ENCODE measurements at places on chromosomes 2 and 18. TPM values are rescaled to one million over a fixed set of nuclear protein-coding genes. Genes with fewer than 3 reads are reported as not detected.

- DNase-seq = no peak
Measured at GRCh38 chr2:178377046-178377445, 73.9 kb downstream of the PRKRA start.

GRCh38 chr2:9990736-9991135 lies 39.2 kb downstream of the GRHL1 start:
- no peak for DNase-seq

DNA sequence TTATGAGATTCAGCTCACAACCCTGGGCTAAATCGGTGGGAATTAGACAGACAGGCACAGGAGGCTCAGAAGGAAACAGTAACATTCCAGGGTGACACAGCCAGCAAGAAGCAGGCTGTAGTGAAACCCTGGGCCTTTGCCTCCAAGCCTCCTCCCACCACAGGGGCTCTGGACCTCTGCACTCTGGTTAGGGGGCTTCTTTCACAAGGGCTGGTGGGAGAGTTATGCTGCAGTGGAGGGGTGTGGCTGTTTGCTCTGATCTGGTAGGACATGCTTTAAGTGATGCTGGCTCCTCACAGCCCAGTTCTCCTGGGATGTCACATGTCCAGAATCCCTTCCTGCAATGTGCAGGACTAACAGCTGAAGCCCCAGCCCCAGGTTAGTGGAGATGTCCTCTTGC lies 109.9 kb downstream of the TGFA start:
- no peak for DNase-seq

GRCh38 chr2:224781400-224781799 lies 65.2 kb upstream of the CCDC195 start:
- no peak for DNase-seq

GRCh38 chr2:214750529-214750928 lies 59.0 kb downstream of the BARD1 start:
- no peak for DNase-seq

- DNase-seq = peak; percentile 91
Measured at GRCh38 chr2:215531284-215531683, 95.4 kb upstream of the FN1 start.

GRCh38 chr2:221529943-221530652 lies 42.0 kb downstream of the EPHA4 start:
- DNase-seq = peak; percentile 73

- no peak for DNase-seq
Measured at GRCh38 chr2:221680548-221680947, 108.4 kb upstream of the EPHA4 start.

DNA sequence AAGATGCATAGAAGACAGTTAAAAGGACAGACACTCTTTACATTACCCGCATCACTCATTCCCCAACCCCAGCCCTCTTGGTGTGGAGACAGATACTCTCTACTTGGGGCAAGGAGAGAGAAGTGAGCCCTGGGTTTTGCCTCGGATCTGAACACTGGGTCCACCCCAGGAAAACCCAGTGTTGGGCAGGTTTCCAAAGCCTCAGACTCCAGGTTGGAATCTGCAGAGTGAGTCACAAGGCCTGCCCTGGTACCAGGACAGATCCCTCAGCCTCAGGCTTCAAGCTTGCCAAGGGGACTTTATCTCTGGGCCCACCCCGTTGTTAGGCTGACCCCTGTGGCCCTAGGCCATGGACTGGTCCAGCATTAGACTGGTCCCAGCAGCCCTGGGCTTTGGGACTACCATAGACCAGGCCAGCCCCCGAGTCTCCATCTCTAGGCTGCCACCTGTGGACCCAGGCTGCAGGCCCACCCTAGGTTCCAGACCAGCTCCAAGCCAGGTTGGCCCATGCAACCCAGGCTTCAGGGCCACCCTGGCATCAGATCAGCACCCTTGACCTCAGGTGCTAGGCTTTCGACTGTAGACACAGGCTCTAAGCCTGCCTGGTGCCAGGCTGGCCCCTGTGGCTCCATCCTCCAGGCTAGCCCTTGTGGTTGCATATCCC lies 112.8 kb downstream of the GULP1 start:
- peak; percentile 48 for DNase-seq

- DNase-seq = no peak
Measured at GRCh38 chr2:1742301-1742680, 2.0 kb downstream of the PXDN start.

- no peak for DNase-seq
Measured at GRCh38 chr2:72132981-72133720, 14.5 kb downstream of the CYP26B1 start.

- no peak for DNase-seq
Measured at GRCh38 chr2:229425598-229425997, 154.5 kb upstream of the PID1 start.

GRCh38 chr2:162113776-162114168 lies 38.3 kb downstream of the GCG start:
- DNase-seq = peak; percentile 79

- DNase-seq = no peak
Measured at GRCh38 chr2:237507512-237507911, 20.5 kb downstream of the MLPH start.

DNA sequence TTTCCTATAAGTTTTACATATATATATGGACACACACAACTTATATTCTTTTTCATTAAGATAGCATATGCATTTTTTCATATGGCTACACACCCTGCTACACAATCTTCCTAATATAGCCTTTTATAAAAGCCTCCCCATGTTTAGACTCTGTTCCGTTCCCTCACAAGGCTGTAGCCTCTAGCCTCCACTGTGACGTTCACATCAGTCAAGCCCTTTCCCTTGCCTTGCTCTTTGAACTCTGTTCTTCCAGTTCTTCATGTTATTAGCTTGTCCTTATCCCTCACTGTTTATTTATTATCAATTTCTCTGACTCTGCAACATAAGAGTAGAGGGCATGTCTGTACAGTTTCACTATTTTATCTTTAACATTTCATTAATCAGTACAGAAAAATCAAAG lies 38.9 kb downstream of the HADHB start:
- no peak for DNase-seq

DNA sequence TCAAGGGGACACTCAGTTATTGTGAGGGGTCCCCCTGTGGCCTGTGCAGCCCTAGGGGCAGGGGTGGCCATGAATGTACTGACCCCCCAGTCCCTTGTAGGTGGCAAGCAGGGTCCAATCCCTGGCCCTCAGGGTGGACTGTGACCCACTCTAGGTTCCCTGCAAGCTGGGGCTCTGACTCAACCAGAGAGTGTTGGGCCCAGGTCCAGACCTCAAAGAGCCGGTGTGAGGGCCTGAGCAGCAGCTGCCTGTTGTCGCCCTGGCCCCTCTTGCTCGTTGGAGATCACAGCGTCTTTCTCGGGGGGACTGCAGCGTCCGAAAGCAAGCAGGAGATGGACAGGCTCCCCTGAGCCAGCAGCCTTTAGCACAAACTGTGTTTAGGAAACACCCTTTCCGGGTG lies 66.8 kb upstream of the ATG16L1 start:
- DNase-seq = no peak

The SCYGR7 gene
- not detected for total RNA-seq

The LOXHD1 gene
- not detected for total RNA-seq

The CIB4 gene
- not detected for total RNA-seq

The DNAJC5G gene
- not detected for total RNA-seq

The PTPRN gene
- 88.2 TPM for total RNA-seq

Measured in astrocyte (in vitro differentiated cells and primary cell).